ENCODE measurements at places on chromosomes 4 and X.

- no peak for DNase-seq
These were observed 451.2 kb downstream of the FAT4 start for GRCh38 chr4:125765941-125766340.

DNA sequence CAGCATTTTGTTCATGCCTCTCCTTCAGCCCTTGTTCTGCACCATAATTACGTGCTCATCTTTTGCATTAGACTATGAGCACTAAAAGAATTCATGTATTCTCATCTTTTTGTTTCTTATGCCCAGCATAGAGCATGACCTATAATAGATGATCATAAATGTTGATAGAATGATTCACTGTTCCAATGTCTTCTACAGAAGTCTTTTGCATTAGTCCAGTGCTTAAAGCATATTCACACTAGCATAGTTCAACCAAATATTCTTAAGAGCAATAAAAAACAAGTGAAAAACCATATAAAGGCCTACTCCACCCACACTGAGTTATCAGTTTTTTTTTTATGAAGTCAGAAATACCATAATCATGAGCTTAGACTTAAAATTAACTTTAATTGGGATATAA, 36.5 kb upstream of the SLC10A4 start:
- no peak for DNase-seq

DNA sequence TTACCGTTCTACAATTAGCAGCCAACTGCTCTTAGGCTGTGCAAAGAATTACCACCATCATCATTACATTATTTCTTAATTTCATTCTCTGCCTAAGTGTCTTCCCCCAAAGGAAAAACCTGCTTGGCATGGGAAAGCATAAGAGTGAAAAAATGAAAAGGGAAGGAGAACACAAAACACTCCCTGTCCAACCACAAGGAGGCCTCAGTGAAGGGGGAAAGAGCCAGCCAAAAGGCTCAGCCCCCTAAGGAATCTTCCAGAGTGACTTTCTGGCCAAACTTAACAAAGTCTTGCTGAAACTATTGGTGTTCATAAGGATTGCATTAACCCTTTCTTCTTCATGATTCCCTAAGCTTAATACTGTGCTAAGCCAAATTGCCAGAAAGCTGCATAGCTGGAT, 287.4 kb downstream of the SMARCA1 start:
- no peak for DNase-seq

- no peak for DNase-seq
These were observed 71.2 kb downstream of the SLC10A7 start for GRCh38 chr4:146450524-146450923.

- DNase-seq: no peak
These were observed 13.3 kb upstream of the SCD5 start for GRCh38 chr4:82811838-82812341.

DNA sequence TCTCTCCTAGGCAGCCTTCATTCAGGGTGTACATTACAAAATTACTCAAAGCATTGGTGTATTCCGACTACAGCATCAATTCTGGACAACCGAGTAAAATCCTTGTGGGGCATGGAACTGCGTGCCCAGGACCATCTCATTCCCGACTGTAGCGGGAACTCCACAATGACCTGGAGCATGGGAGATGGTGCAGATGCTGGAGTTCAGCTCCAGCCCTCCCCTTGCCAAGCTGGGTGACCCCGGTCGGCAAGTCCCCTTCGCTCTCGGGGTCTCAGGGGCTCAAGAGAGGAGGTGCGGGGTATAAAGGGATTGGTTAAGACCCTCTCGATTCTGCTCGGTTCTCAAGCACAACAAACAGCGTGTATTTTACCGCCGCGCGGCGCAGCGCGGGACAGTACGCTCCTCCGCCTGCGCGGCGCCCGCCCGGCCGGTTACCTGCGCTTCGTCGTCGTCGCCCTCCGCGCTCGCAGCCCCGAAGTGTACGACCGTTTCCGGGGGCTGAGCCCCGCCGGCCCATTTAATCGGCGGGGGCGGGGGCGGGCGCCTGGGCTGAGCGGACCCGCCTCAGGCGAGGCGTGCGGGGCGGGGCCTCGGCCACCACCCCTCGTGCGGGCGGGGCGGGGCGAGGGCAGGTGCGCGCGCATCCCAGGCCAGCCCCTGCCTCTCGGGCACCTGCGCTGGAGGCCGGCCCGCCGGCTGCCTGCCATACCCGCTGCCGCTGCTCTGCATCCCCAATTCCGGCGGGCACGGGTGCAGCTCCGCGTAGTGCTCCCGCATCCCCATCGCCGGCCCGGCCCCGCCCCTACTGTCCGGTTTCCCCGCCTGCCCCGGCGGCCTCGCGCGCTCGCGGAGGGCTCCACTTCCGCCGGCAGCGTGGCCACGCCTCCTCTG, at the start of gene G6PD:
Gene G6PD (minus strand): TSS at position 493 of the 891 bp plus-strand sequence. CDS start 691 bp downstream, outside the sequence.
- peak; percentile 73 for DNase-seq

GRCh38 chr4:77031544-77031943, 44.2 kb downstream of the CCNI start:
- no peak for DNase-seq

DNA sequence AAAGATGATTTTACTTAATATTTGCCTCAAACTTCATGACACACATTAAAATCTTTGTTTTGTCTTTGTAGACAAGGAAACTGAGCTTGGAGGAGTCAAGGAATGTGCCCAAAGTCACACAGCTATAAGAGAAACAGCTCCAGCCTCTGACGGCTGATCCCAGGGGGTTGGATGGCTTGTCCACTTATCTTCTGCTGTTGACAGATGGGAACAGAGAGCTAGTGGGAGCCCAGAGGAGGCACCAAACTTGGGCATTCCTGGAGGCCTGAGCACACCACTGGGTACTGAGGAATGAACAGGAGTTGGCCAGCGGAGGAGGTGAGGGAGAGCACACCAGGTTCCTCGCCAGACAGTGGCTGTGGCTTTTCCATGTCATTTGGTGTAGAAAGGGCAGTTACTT, 56.4 kb upstream of the GPR78 start:
- DNase-seq: no peak

- DNase-seq: no peak
These were observed 164.3 kb downstream of the PDHA2 start for GRCh38 chr4:96003951-96004740.

- DNase-seq: no peak
These were observed 47.9 kb downstream of the STARD8 start for GRCh38 chrX:68695206-68695845.

GRCh38 chr4:174365018-174365587, 81.4 kb downstream of the CEP44 start:
- no peak for DNase-seq

DNA sequence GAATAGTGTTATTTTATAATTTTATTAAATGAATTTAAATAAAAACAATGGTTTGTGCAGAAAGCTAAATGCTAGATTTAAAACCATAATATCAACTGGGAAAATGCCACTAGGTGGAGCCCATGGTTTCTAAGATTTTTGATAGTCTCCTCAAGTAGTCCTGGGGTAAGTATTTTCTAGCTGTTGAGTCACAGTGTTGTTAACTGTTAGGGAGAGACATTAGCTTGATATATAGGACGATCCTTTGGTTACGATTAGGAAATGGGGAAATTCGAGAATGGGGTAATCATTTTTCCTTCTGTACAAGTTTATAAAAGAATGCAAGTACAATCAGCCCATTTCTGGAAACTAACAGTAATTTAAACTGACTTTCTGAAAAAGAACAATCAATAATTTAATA, 378.4 kb downstream of the ANKRD50 start:
- DNase-seq: no peak

DNA sequence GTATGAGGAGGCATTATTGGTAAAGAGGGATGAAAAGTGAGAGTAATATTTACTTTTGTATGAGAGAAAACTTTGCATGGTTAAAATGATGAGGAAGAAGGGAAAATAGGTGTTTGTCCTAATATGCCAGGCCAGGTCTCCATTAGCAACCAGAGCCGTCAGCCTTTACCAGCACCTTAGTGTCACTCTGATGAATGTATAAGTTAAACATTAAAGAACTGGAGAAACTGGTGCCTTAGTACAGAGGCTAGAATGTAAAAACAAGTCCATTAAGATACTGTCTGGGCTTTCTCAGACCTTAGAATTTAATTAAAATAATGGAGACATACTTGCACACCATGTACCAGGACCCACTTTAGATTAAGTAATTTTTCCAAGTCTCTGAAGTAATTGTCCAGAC, 222.3 kb downstream of the FAM47A start:
- no peak for DNase-seq

- DNase-seq: no peak
These were observed 114.9 kb upstream of the SMIM31 start for GRCh38 chr4:164639001-164639400.

DNA sequence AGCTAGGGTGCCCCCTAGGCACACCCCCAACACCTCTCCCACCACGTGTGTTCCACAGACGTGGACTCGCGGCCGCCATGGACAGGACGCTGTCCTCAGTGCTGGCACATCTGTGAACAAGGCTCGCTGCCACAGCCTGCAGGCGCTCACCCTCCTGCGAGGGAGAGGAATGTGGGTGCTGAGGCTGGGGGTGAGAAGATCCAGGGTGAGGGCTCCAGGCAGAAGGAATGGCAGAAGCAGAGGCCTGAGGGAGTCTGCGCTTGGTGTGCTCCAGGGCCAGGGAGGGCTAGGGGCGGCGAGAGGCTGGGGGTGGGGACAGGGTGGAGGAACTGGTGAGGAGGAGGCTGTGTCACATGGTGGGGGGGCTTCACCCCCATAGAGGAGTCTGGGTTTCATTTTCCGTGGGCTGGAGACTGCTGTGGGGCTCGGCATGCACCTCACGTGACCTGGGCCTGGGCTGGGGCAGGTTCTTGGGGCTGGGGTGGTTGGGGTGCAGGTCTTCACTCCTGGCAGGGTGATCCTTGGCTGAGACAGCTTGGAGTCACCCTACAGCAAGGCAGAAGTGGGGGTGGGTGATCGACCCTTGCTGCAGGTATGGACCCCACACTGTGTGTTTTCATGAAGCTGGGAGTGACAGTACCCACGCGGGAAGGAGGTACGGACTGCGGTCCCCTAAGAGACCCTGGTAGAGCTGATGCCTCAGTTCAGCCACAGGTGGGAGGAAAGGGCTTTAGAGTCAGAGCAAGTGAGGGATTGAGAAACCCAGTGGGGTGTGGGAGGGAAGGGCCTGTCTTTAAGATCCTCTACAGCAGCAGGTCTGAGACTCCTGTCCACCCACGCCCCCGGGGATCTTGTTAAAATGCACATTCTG, 103.7 kb downstream of the PSAPL1 start:
- DNase-seq: no peak

DNA sequence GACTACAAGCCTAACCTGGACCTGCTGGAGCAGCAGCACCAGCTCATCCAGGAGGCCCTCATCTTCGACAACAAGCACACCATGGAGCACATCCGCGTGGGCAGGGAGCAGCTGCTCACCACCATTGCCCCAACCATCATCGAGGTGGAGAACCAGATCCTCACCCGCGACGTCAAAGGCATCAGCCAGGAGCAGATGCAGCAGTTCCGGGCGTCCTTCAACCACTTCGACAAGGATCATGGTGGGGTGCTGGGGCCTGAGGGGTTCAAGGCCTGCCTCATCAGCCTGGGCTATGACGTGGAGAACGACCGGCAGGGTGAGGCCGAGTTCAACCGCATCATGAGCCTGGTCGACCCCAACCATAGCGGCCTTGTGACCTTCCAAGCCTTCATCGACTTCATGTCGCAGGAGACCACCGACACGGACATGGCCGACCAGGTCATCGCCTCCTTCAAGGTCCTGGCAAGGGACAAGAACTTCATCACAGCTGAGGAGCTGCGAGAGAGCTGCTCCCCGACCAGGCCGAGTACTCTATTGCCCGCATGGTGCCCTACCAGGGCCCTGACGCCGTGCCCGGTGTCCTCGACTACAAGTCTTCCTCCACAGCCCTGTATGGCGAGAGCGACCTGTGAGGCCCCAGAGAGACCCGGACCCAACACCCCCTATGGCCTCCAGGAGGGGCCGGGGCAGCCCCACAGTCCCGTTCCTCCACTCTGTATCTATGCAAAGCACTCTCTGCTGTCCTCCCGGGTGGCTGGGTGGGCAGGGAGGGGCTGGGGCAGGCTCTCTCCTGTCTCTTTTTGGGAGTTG, 486.2 kb downstream of the TRAM1L1 start:
- no peak for DNase-seq

DNA sequence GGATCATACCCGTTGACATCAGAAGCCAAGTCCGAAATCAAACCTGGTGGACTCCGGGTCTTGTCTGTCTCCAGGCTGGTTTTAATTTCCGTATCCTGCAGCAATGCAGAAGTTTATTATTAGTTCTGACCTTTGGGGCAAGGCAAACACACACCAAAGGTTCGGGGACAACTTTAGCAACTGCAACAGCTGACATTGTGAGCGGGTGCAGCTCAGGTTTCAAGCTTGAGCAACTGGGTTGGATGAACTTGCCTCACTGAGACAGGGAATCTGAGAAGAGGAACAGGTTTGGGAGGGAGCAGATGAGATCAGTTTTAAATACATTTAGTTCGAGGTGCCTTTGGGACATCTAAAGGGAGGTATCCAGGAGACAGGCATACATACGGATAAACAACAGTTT, 110.7 kb downstream of the GNL3L start:
- no peak for DNase-seq

DNA sequence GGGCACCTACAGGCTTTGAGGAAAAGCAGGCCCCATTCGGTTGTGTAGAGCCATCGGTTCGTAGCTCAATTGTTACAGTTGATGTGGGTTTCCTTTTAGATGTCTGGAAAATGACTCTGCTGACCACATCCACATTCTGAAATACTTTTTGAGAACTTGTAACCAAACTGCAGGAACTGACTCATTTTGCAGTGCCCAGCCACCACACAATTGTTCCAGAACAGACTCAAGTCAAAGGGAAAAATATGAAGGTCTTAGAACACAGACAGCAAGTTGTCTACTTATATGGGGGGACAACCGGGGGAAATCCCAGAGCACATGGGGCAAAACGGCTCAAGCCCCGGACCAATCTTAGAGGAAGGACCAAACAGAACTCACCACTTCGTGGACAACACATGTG, 557.6 kb upstream of the DIPK2B start:
- no peak for DNase-seq

Data from stimulated activated CD4-positive, alpha-beta T cell treated with anti-CD3 and anti-CD28 coated beads, TNF-alpha, amount 100 ng/mL, for 48 hours (primary cell).